Aorta (tissue), 5 donors: ENCODE measurements at places on chromosomes 3 and 15. TPM values are rescaled to one million over a fixed set of nuclear protein-coding genes. Genes with fewer than 3 reads are reported as not detected.
A peak's percentile ranks its signal among the peaks of the same experiment; 100 is the strongest.

GRCh38 chr3:14512942-14513327 lies 27.2 kb downstream of the GRIP2 start:
- no peak for DNase-seq

GRCh38 chr3:100045696-100046095 lies 68.6 kb downstream of the FILIP1L start:
- DNase-seq = peak; percentile 77

DNA sequence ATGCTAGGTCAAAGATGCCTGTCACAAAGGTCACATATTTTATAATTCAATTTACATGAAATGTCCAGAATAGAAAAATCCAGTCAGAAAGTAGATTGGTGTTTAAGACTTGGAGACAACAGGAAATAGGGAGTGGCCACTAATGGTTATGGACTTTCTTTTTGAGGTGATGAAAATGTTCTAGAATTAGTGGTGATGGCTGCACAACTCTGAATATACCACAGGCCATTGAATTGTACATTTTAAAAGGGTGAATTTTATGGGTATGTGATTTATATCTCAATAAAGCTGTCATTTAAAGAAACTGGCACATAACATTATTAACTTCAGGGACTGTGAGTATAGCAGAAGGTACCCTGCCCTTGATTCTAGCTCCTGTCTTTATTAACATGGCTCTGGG lies 15.8 kb downstream of the SPG11 start:
- no peak for DNase-seq

DNA sequence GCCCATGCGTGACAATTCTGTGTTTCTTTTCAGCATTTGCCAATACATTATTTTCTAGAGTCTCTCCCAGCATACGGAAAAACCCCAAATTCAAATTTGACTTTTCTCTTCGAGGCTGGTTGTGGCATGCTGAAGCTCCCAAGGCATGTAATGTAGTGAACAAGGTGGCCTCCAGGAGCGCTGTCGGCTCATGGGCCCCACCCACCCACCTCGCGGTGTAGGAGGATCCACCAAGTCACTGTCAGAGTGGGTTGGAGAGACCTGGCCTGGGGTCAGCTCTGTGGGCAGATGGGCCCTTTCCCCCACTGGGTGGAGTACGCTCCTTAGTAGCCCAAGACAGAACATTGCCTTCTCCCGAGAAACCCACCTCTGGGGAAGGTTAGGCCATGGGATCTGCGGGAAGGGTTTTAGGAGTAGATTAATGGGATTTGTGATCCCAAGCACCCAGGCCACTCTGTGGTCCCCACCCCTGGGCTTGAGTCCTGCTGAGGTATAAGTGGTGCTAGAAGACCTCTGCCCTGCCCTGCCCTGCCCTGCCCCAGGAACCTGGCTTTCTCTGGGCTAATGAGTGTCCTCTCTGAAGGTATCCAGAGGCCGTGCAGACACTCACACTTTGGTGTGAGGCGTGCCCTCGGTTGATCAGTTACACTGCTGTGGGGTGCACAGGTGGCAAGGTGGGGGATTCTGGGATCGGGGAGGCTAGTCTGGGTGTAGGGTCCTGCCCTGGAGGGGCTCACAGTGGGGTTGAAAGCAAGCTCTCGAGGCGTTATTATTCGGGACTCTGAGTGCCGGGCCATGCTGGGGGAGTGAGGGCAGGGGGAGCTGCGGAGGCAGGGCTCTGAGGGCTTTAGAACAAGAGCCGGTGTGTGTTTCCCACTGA lies 97.9 kb downstream of the APBA2 start:
- no peak for DNase-seq

The TMEM108 gene
- polyA plus RNA-seq = 0.33 TPM

The C3orf85 gene
- 25.9 TPM for polyA plus RNA-seq

The KY gene
- polyA plus RNA-seq = 0.13 TPM

- no peak for DNase-seq
Measured at GRCh38 chr3:13723676-13724207, 156.1 kb downstream of the WNT7A start.

- DNase-seq = no peak
Measured at GRCh38 chr3:174193604-174194003, 665.5 kb upstream of the NAALADL2 start.

GRCh38 chr3:17891139-17891856 lies 148.9 kb upstream of the TBC1D5 start:
- DNase-seq = no peak

DNA sequence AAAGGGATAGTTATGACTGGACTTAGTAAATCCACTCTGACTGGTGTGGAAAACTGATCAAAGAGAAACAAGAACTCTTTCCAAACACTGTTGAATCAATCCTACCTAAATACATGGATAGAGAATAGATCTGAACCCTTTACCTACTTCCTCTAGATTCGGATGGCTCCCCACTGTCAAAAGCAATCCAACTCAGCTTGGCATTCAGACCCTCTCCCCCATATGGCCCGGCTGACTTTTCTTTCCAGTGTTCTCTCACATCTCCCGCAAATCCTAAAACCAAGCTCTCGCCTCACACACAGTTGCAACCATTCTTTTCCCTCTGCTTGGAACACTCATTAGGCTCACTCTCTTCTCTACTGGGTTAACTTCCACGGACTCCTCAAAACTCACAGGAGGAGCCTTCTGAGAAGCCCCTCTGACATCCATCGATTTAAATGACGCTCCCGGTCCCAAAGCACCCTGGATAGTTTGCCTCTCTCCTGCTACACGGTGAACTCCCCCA lies 639 bp downstream of the SPICE1 start:
- no peak for DNase-seq

DNA sequence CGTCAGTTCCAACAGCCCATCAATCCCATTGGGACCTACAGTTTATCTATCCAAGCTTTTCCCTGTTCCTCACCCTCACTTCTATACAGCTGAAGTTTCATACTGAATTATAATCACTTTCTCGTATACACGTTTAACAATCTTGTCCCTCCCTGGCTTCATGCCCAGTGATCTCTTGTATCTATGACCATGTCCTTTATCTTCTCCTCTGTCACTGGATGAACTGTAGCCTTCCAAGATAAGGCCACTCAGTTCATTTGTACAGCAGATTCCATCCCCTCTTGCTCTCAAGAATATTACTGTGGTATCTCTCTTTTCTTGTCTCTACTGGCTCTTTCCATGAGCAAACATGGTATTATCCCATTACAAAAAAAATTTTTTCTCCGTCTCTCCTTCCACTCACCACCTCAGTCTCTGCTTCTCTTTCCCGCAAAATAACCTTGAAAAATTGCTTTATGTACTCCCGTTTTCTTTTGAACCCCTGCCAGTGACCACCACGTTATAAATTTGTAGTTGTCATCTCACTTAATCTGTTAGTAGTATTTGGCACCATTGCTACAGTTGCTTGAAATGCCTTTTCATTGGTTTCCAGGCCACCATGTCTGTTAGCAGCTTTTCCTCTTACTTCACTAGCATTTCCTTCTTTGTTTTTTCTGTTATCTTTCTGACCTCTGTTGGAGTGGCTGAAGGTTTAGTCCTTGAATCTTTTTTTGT lies 9.4 kb downstream of the CTNNB1 start:
- no peak for DNase-seq

The PARP6 gene
- polyA plus RNA-seq = 28.0 TPM

- DNase-seq = no peak
Measured at GRCh38 chr3:126063358-126063965, 20.5 kb downstream of the SLC41A3 start.

DNA sequence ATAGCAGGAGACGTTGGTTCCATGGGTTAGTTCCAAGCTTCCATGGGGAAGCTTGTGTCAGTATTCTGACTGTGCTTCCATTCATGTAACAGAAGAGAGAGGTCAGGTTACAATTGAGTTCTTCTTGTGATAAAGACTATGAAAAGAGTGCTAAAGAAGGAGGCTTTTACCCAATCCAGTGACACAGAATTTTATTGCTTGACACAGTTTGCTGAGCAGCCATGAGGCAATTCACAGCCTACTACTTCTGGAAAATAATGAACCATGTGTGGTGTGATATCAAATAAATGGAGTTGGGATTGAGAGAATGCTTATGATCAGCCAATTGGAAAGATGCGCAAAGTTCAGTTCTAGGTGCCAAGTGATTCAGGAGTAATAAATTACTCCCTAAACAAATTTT lies 233.4 kb downstream of the LSAMP start:
- DNase-seq = no peak

GRCh38 chr3:10411598-10412332 lies 90.9 kb upstream of the SEC13 start:
- no peak for DNase-seq

- no peak for DNase-seq
Measured at GRCh38 chr3:183688874-183689273, 8.7 kb upstream of the YEATS2 start.

DNA sequence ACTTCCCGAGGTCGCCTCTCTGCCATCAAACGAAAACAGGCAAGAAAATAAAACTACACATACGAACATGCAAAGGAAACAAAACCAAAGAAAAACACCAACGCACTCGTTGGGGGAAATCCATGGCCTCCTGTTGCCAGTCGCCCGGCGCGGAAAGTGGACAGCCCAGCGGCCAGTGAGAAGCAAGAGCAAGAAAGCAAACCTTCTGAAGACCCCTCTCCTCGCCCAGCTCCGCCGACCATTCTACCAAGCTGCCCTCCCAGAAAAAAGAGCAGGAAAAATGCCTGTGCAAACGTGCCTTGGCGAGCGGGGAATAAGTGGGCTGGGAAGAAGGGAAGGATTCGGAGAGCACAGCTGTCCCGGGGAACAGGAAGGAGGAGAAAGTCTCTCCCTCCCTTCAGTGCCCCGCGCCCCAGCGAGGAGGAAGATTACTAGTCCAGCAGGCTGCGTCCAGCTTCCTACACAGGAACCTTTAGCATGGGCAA lies 802 bp upstream of the NECTIN3 start:
- peak; percentile 76 for DNase-seq

The LRRIQ4 gene
- polyA plus RNA-seq = not detected

The INSYN1 gene
- 5.6 TPM for polyA plus RNA-seq

The ST3GAL6 gene
- 7.5 TPM for polyA plus RNA-seq

The HYPK gene
- 31.6 TPM for polyA plus RNA-seq

The GOLGA8N gene
- 2.1 TPM for polyA plus RNA-seq

The ANKDD1A gene
- 11.1 TPM for polyA plus RNA-seq

The DAZL gene
- polyA plus RNA-seq = not detected

The SH3BP5 gene
- 26.5 TPM for polyA plus RNA-seq

DNA sequence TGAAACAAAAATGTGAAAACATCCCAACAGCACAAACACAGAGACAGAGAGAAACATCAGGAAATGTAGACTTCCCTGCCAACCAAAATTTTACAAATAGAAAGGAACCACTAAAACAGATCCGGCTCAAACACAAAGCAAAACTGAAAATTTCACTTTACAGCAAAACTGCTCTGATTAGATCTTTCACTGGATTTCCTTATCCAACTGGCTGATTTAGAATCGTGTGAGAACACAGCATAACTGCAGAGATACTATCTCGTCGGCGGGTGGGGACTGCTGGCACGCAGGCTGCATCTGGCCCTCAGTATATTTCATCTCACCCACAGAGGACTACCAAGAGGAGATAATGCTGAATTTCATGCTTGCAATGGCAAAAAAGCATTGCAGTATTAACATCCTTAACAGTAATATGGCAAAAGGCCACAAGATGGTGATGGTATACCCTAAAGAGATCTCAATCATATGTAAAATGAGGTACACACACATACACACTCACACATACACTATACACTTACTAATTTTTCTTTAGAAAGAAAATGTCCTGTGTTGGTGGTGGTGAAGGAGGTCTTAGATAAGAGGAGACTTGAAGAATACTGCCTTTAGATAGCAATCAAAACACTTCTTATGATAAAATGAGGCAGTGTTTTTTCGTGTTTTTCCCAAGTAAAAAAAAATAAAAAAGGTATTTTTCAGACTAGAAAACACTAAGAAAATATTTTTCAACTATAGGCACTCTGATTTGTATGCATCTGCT lies 10.6 kb upstream of the LEO1 start:
- no peak for DNase-seq

The LMAN1L gene
- polyA plus RNA-seq = not detected

GRCh38 chr3:161042023-161042501 lies 63.1 kb downstream of the B3GALNT1 start:
- DNase-seq = no peak

- no peak for DNase-seq
Measured at GRCh38 chr3:138493804-138494606, 59.6 kb downstream of the ESYT3 start.

The ZNF774 gene
- 2.6 TPM for polyA plus RNA-seq

- DNase-seq = no peak
Measured at GRCh38 chr15:51706291-51706690, 25.0 kb downstream of the SCG3 start.

- DNase-seq = no peak
Measured at GRCh38 chr15:53307952-53308624, 451.4 kb downstream of the WDR72 start.

DNA sequence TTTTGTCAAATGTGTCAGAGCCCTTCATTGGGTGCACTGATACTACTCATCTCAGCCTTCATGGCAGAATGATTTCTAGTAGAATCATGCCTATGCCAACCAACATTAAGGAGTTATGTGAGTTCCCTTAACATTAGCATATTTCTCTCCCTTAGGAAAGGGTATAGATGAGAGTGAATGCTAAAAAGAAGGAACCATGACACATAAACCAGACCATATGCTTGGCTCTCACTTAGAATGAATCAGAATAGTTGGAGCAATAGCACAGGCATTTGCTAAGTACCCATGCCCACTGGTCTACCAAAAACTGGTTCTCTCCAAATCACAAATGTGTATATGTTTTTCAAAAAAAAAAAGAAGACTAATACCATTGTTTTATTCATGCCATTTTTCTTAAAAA lies 51.1 kb downstream of the STRIT1 start:
- no peak for DNase-seq

DNA sequence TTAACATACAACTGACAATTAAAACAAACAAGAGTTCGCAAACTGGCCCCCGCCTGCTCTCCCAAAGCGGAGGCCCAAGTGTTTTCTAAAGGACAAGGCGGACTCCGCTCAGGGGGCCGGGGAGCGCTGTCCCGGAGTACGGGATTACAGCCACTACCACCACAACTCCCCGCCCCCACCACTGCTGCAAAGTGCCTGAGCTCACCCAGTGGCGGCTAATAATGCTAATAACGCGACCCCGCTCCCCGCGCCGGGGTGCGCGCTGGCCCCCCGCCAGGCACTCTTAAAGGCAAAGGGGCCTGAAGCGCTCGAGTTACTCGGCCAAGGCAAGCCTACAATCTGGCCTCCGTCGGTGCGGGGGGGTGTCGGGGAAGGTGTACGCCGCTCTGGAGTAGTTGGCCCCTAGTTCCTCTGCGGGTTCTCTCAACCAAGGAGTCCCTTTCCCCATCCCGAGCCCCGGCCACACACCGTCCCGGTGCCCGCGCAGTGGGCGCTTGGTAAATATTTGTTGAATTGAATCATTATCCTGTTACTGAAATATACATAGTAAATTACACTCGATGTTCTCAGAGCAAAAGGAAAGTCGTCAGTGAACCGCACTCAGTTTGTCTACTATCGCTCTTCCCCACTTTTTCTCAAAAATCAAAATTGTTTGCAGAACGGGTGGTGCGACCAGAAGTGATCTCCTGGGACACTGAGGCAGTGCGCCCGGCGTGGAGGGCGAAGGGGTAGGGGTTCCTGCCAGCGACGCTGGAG lies 827 bp downstream of the WNT5A start:
- peak; percentile 56 for DNase-seq
